ENCODE measurements at places on chromosomes 16 and 17.

- DNase-seq, result no peak
These were observed 30.9 kb upstream of the SEC14L1 start for GRCh38 chr17:77109764-77110359.

DNA sequence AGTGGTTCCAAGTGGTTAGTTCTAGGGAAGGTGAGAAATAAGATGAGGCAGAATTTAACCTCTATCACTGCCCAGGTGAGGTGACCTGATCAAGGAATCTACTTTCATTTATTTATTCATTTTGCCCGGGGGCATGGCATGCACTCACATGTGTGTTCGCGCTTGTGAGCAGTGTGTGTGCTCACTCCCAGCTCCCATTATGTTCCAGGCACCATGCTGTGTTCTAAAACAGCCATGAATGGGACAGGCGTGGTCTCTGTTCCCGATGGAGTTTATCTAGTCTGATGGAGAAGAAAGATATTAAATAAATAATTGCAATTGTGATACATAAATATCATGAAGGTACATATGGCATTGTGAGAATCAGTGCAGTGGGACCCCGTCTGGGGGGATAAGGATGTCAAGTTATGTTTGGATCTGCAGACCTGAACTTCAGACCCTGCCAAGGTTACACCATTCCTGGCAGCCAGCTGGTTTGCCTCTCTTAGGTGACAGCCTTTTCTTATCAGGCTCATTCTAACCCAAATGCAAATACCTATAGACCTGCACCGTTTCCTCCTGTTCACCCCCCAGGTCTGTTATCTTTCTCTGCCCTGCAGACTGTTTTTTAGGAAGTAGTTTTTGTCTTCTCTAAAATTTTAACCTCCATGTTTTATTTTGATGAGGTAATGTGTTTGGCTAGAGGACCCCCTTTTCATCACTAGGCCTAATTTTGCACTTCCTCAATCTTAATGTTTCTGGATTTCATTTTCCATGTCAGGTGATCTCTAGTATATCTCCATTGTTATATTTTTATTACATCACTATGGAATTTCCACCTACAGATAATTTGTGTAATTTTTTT is 11.8 kb downstream of the CYB5B start:
- no peak for DNase-seq

GRCh38 chr16:81515281-81515680 is 70.7 kb downstream of the CMIP start:
- DNase-seq, result no peak

GRCh38 chr16:10992112-10992511 is 47.7 kb downstream of the CLEC16A start:
- no peak for DNase-seq

GRCh38 chr16:89054714-89055113 is 38.9 kb upstream of the ACSF3 start:
- DNase-seq, result no peak

DNA sequence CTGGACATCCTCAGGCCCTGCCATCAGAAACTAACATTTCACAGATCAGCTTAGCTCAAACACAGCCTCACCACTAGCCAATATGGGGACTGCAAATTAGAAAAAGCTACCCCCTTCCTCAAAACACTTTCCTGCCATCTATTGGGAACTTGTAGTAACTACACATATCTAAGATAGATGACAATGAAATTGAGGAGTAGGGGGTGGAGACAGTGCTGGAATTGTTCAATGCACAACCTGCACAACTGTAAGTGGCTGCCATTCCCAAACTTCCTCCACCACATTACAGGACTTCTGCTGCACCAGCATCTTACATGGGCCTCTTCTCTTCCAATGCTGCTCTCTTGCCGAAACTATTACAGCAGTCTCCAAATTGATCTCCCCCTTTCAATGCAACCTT is 21.9 kb downstream of the AIPL1 start:
- no peak for DNase-seq

GRCh38 chr16:4801051-4801961 is 1.1 kb downstream of the ROGDI start:
- DNase-seq, result no peak

Measured in cerebellar nuclear complex (tissue), 1 donor.